ENCODE measurements at places on chromosomes 2 and 18.

DNA sequence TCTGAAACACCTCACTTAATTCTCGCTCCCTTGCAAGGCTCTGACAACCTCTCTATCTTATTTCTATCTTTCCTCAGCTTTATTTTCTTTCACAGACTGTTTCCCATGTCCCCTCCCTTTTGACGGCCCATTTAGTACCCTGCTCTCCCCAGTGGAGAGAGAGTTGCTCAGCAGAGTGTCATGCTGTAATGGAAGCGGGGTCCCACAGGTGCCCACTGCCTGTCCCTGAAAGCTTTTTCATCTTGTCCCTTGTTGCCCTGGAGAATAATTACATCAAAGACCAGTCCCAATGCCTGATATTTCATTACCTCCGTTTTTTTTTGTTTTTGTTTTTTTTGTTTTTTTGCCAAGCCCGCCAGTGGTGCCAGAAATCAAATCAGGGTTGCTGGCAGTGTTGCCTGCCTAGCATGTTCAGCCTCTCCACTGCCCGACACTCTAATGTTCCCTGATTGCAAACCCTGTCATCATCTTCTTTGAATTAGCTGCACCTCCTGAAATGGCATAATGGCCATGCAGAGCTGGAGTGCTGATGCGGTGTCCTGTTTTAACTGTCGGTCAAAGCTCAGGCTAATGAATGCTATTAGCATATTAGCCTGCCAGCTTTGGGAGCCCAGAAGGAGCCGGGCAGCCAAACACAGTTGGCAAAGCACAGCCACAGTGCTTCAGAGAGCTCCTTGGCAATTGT is 71.2 kb upstream of the CAVIN2 start:
- no peak for DNase-seq

DNA sequence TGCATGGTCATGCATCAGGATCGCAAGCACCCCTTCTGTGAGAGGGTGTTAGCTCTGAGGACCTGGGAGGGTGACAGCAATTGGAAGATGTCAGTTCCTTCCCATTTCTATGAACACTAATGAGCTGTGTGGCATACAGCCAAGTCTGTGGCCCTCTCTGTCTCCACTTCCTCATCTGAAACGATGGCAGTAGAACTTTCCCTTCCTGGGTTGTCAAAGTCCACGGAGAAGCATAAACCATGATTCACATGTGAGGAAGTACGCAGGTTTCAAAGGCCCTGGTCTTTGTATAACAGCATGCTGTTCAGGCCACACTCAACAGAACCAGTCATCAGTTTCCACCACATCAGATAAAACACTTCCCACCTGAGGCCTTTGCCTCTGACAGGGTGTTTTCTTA is 167.4 kb upstream of the RAB6C start:
- DNase-seq: no peak

DNA sequence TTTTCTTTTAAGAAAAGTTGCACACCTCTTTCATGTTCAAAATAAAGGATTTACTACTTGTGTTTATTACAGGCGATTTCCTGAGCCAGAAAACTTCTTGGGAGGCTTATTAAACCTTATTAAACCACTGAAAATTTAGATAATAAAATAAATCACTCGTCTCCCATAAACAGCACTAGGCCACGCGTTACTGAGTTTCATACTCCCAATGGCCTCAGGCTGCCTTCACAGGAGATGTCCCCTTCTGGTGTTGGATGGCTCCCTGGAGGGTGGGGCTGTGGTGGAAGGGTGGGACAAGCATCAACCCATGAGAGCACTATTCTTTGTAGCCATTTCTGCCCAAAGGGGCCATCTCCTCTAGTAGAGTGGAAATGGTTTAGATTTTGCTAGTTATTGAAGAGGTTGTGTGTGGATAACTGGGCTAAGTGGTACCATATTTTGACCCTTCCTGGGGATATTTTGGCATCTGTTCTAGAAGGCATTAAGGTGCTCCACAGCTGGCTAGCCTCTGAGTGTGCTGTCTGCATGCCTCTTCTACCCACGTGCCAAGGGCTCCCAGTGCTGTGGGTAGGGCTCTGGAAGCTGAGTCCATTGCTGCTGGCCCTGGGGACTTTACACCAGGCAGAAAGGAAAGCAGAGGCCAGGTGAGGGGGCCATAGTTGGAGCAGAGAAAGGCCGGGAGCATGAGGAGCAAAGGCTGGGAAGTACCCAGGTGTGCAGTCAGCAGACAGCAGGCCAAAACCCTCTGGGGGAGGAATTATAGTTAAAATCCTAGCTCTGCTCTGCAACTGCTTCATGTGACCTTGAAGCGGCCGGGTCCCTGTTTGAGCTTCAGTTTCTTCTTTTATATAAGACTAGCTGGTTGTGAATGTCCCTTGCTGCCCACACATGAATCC is 121.7 kb upstream of the SMAD2 start:
- no peak for DNase-seq

DNA sequence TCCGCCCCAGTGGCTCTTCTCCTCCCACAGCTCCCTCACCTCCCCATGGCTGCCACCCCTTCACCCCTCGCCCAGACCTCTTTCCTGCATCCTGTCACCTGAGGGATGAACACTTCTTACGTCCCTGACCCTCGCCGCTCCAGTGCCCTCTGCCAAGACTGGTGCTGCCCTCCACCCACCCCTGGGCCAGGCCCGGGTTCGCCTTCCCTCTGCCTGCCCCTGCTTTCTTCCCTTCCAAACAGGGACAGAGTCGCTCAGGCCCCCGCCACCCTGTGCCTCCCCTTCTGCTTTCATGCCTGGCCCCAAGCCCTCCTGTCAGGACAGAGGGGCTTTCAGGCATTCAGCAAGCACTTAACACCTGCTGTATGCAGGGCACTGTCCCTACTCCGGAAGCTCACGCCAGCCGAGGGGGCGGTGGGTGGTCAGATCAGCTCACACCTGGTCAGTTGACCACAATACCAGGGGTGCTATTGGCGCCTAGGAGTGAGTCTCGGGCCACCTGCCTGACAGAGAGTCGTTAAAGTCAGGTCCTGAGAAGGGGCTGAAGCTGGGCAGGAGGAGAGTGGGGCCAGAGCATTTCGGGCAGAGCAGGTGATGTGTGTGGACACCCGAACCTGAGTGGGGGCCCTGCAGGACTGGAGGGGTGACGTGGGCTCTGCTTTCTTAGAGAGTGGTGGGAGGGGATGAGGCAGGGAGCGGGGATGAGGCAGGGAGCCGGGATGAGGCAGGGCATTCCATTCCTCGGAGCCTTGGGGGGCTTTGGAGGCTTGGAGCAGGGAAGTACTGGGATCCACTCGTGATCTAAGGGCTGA is 26.0 kb upstream of the HPCAL1 start:
- DNase-seq: no peak

DNA sequence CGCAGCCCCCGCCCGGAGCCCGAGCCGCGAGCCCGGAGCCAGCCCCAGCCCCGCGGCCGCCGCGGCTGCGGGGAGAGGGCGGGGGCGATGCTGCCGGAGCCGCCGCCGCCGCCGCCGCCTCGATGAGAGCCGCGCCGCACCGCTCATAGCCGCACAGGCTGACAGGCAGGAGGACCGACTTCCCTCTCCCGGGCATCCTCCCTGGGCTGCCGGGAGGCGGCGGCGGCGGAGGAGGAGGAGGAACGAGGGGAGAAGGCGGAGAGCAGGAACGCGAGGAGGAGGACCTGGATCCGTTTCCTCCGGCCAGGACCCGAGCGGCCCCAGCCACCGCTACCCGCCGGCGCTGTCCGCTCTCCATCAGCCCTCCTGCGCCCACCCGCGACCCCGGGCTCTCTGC is 370 bp downstream of the KLHL29 start:
- DNase-seq: no peak

- DNase-seq: no peak
Measured at GRCh38 chr18:74288730-74289129, 3.0 kb downstream of the CYB5A start.

- no peak for DNase-seq
Measured at GRCh38 chr2:181454686-181455450, 2.3 kb upstream of the ITGA4 start.

DNA sequence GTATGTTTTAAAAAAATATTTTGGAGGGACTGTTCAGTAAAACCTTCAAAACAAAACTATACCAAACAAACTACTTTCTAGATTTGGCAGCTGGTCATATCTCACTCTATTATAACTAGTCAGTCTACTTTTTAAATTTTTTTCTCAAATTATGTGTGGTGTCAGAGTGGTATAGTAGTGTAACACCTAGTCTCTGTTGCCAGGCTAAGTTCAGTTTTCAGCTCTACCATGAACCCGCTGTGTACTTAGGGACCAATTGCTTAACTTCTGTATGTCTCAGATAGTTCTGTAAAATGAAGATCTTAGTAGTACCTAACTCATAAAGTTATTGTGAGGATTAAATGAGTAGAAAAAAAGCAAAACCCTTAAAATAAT is 54.3 kb downstream of the GPD2 start:
- DNase-seq: no peak

- DNase-seq: no peak
Measured at GRCh38 chr18:24567199-24567598, 106.8 kb downstream of the HRH4 start.

DNA sequence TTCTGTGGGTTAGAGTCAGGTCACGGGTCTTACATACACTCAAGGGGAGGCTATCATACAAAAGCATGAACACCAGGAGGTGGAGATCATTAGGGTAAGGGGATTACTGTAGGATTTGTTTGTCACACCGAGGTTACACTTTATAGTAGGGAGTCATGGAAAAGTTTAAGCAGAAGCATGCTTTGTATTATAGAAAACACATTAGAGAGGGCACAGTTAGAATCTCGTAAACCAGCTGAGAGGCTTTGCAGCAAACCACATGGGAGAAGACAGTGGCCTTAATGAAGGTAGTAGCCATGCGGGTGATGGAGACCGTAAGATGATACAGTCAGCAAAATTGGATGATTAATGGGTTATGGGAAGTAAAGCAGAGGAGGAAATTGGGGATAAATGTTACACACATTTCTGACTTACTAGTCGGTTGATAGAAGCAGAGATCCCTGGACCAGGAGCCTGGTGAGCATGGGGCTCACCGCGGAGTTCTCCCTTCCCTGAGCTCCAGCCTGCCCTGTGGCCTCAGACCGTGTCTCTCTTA is 75.6 kb downstream of the MAPRE2 start:
- DNase-seq: no peak

- no peak for DNase-seq
Measured at GRCh38 chr18:49183921-49184320, 233.2 kb upstream of the SMAD7 start.

DNA sequence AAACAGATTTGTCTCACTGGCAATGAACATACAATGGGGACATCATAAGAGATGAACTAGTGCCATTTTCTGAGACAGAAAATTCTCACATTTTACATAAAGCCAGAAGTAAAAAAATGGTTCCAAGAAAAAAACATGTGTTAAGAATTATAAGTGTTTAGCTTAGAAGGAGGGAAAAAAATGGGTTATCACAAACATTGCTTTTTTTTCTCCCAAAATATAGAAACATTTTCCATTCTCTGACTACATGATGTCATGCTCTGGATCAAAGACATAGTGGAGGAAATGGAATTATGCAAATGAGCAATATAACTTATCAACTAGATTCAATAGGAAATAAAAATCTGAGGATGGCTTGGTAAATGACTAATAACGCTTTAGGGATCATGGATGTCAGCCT is 49.8 kb downstream of the SPATS2L start:
- DNase-seq: no peak

DNA sequence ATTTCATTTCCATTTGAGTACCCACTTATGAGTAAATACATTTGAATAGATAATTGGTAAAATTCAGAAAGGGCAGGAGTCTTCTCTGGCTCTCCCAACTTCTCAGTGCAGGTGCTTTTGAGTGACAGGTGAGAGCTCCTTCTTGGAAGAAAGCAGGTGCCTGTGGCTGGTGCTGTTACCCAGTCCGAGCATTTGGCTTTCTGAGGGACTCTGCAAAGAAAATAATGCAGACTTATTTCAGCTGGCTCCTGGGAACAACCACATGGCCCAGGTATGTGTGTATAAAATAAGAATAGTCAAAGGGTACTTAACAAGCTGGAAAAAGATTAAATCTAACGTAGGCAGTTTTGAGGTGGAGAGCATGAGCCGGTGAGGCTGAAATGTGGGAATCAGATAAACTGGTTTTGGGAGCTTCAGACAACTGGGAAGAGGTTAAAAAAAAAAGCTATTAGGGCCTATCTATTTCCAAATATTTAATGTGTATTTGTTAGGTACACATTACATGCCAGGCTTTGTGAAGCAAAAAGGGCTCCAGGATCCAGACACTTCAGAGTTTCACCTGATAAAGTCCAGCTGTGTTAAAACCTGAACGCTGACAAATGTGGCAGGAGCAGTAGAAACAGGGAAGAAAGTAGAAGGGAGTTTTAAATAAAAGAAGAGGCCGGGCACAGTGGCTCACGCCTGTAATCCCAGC is 20.6 kb downstream of the ZNF236 start:
- DNase-seq: no peak

GRCh38 chr2:201433394-201433995 is 17.8 kb downstream of the TRAK2 start:
- DNase-seq: no peak

- no peak for DNase-seq
Measured at GRCh38 chr2:88483200-88483599, 30.7 kb upstream of the FOXI3 start.

DNA sequence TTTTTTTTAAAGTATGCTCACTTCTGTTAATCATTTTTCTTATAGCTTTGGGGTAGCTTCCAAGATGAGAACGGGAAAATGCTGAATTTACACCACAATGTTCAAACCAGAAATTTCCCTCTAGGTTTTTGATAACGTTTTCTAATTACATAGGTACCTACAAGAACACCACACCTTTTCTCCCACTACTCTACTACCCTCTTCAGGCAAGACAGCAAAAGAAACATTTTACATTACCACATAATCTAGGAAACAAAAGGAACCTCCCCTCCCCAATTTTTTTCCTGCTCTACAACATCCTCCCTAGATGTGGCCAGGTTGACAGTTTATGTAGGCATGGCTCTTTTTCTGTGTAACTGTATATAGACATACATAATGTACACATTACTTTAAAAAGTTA is 32.4 kb downstream of the NDUFAF7 start:
- DNase-seq: no peak

GRCh38 chr18:45365835-45366234 is 249.4 kb upstream of the SLC14A2 start:
- no peak for DNase-seq

GRCh38 chr2:148917431-148917830 is 42.4 kb downstream of the KIF5C start:
- no peak for DNase-seq

Measured in iPS DF 6.9 (cell line).